Smooth muscle cell of the pulmonary artery (primary cell): ENCODE measurements at places on chromosomes 11 and 22. TPM values are rescaled to one million over a fixed set of nuclear protein-coding genes. Genes with fewer than 3 reads are reported as not detected.

The GGTLC3 gene
- not detected in 2 replicates for total RNA-seq

The CCDC116 gene
- total RNA-seq = 0.20 and 0.26 TPM in 2 replicates

The MMP13 gene
- not detected in 2 replicates for total RNA-seq

The KRTAP5-1 gene
- not detected in 2 replicates for total RNA-seq

The CCDC134 gene
- 8.0 and 8.1 TPM in 2 replicates for total RNA-seq

The OR9Q1 gene
- total RNA-seq = not detected in 2 replicates

The CABP4 gene
- under 0.01 TPM in 1 of 2 replicates, not detected in the other for total RNA-seq

The TMEM25 gene
- 16.1 and 28.1 TPM in 2 replicates for total RNA-seq
